SHP77 treated with DMSO at 0.1 percent for 48 hours (cell line): ENCODE measurements at places on chromosomes 6 and 20.

DNA sequence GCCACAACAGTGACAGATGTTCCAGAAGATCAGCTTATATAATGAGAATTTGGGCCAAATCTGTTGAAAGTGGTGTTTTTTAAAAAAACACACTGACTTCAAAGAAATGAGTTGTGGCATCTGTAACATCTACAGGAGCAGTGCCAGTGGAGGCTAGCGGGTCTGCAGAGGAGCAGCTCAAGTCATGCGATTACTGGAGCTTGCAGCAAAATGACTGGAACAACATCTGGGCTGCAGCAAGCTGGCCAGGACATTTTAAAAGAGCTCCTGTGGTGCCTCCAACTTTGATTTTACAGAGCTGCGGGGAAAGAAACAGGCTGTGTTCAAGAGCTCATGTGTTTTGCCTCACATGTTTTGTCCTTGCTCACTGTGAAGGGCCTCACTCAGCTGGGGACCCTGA lies 57.2 kb downstream of the TBX18 start:
- DNase-seq = no peak

GRCh38 chr6:96286503-96286902 lies 235.1 kb upstream of the UFL1 start:
- no peak for DNase-seq

GRCh38 chr20:34115232-34115631 lies 3.2 kb upstream of the EIF2S2 start:
- DNase-seq = no peak

DNA sequence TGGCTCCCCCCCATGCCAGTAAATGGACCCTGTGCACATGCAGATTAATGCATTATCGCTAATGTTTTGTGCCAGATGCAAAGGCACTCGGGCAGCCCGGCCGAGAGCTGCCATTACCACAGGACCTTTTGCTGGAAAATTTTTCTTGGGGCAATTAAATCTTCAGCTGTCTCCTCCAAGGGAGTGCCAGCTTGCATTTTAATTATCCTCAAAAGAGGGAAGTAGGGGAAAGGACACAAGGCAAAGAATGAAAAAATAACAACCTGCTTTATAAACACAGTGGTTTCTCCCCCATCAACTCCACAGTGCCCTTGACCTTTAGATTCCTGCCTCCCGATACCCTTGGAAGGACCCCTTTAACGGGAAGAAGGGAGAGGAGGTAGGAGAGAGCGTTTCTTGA lies 48.2 kb downstream of the PDYN start:
- DNase-seq = no peak

GRCh38 chr6:156437121-156437879 lies 339.9 kb upstream of the ARID1B start:
- DNase-seq = peak; percentile 86

- no peak for DNase-seq
Measured at GRCh38 chr20:47586649-47587294, 85.1 kb downstream of the NCOA3 start.
